ENCODE measurements at places on chromosomes 12 and 14.
A peak's percentile ranks its signal among the peaks of the same experiment; 100 is the strongest.

- DNase-seq = no peak
Measured at GRCh38 chr12:47038270-47038748, 41.1 kb upstream of the PCED1B start.

DNA sequence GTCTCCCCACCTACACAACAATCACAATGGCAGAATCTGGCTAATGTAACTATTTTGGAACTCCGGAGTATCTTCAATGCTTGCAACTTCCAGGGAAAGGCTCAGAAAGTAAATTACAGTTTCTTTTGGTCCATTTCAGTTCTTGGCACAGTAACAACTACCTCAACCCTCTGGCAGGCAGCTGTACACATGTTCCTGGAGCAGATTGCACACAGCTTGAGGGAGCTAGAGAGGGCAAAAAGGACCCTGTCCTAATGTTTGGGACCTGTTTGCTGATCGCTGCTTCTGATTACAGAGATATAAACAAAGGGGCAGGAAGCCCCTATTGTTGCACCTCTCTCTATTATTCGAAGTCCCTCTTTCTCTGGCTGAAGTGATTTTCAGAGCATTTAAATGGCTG is 35.2 kb upstream of the SLC38A1 start:
- no peak for DNase-seq

DNA sequence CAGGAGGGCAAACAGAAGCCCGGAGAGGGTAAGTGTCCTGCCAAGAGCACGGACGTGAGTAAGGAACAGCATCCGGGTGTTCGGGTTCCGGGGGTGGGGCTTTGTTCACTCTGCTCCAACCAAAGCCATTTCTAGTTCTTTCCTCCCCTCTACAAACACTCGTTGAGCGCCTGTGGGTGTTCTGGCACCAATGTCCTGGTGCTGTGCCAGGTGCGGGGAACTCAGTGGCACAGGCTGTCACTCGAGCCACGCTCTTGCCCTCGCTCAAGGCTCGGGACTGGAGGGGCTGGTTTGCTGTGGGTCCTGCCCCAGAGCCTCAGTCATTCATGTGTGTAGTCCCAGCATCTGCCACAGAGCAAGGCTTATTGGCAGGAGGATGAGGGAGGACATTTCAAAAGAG is 157.5 kb downstream of the CALM1 start:
- DNase-seq = peak; percentile 72

DNA sequence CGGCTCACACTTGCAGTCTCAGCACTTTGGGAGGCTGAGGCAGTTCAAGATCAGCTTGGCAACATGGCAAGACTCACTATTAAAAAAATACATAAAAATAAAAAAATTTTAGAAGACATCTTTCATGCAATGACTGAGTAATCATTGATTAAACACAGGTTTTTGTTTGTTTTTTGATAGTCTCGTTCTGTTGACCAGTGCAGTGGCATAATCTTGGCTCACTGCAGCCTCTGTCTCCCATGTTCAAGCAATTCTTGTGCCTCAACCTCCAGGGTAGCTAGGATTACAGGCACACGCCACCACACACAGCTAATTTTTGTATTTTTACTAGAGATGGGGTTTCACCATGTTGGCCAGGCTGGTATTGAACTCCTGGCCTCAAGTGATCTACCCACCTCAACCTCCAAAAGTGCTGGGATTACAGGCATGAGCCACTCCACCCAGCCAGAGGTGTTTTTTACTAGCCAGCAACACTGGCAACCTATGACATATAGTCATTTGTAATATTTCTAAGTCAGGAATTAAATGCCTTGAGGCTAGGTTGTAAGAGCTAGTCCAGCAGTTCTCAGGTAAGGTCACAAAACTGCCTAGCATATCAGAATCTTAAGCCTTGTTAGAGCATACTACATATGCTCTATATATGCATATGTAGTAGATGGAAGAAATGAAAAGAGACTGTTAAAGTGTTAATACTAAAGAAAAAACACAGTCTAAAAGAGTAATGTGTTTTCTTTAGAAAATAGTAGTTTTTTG is 27.1 kb downstream of the HECTD1 start:
- DNase-seq = no peak

DNA sequence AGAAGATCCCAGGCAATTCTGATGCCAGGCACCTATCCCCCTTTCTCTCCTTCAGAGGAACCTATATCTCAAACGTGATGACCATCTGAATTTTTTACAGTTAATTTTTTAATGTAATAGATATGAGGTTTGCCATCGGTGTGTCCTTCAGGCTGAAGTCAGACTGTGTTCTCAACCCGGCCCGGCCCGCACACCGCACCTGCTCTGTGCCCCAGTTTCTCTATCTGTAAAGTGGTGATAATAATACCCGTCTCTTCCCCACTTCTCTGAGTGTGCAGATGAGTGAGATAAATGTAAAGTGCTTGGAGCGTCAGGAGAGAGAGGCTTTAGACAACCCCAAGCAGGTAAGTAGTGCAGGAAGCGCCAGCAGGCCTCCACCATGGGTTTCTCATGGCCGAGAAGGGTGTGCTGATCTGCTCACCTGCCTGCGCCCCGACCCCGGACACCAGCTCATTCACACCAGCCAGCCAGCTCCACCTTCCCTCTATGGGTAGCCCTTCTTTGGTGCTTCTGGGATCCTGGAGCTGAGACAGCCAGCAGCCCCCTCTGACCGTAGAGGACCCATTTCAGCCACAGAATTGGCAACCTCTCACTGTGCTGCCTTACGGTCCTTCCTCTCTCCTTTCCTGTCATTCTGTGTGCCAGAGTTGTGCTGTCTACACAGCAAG is 80.0 kb downstream of the ZFP36L1 start:
- DNase-seq = no peak
